ENCODE measurements at places on chromosomes 12 and 14.

DNA sequence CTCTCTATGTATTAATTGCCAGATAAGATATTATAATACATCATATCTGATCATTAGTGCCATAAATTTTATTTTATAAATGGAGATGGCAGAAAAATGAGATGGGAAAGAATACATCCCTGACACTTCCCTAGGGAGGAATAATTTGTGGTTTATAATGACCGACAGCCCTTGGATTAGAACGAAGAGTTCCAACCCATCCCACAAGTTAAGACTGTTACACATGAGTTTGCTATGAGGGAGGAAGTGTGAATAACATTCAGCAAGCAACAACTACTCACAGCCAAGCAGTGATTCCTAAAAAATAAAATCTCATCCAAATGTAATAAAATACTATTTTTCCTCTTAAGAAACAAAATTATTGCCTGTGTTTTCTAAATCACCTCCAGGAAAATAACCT, 299.0 kb downstream of the CCDC91 start:
- no peak for DNase-seq

GRCh38 chr14:77375164-77375950, 1.5 kb downstream of the TMED8 start:
- no peak for DNase-seq

GRCh38 chr14:24114532-24115421, at the start of the genes DCAF11 and NRL:
TSS of gene DCAF11 (plus strand) at chr14:24114777. CDS start at chr14:24115595, 818 bp downstream.
TSS of gene NRL (minus strand) at chr14:24114949. CDS start at chr14:24082848, 32,101 bp downstream.
- DNase-seq, result peak; percentile 99

- DNase-seq, result no peak
Measured at GRCh38 chr12:87112571-87113345, 856.6 kb upstream of the MGAT4C start.

DNA sequence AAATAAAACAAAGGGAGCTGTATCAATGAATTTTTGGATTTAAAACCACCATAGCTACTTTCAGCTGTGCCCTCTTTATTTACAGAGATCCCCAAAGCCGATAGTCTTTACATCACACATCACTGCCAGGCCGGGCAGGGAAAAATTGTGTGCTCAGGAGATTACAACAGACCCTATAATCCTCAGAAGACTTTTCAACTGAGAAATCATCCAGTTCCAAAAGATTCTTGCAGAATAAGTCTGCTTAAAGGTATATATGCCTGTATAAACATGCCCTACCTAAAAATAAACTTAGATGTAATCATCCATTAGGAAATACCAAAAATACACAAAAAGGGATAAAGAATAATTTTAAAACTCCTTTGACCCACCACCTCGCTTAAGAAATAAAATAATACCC, 70.1 kb upstream of the MAP1LC3B2 start:
- no peak for DNase-seq

DNA sequence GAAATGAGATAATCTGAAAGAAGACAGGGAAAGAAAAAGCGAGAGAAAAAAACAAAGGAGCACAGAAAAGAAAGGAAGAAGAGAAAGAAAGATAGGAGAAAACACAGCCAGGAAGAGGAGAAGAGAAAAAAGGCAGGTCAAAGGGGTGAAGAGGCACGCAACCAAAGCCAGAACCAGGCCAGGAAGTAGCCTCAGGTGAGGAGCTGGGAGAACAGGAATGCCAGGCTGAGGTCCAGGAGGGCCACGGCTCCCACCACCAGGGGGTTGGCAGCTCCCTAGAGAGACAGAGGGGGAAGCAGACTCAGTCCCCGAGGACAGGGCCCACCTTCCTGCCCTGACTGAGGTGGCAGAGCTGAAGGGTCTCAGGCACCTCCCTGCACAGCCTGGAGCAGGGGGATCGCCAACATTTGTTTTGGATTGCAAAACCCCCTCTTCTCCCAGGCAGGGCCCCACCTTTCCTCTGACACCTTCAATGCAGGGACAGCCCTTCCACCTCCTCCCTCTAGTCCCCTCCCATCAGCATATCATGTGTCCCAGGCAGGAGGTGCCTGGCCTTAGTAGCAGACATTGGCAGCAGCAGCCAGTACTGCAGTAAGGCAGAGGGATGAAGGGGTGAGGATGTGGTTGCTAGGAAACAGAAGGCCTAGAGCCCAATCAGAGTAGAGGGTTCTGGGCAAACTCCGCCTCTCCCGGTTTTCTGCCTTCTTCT, 2.0 kb upstream of the AP1G2 start:
- DNase-seq, result no peak

DNA sequence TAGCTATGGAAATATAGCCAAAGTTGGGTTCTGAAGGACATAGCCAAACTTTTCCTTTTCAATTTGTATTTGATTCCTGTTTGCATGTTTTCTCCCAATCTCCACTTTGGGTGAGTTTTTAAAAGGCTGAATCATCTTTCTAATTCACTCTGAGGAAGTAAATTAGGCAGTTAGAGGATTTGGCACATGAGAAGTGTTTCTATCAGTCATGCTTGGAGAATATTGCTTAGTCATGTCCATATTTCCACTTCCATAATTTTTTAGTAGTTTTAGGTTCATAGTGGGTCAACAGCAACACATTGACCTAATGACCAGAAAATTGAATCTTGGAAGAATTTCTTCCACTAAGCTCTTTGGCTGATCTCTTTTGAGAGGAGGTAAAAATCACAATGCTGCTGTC, 21.8 kb downstream of the IRAK3 start:
- no peak for DNase-seq

GRCh38 chr12:108729612-108730364, 1.5 kb downstream of the CORO1C start:
- DNase-seq, result no peak

GRCh38 chr12:20314328-20314727, 54.0 kb upstream of the PDE3A start:
- no peak for DNase-seq

DNA sequence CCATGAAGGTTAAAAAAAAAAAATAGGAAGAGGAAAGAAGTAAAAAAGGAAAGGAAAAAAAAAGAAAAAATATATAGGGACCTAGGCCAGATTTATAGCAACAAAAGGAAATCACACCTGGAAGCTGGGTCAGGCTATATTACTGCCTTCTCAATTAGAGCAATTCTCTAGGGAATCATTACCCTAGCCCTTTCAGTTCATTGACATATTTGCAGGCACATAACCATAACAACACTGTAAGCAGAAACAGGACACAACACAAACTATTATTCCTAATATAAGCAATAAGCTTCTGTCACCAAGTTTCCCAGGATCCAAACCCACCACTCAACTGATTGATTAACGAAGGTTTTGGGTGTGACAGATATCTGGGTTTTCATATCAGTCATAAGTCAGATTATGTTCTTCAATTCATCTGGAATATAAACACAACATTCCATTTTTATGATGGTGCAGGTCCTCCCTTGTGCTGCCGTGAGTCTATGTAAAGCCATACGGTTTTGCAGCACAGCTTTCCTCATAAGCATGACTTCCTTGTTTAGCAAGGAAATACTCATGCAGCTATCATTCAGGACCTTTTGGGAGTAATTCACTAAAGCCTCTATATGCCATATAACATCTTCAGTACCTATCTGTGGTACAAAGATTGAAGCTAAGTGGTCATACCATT, 4.2 kb downstream of the PCNX4 start:
- DNase-seq, result no peak

- DNase-seq, result peak; percentile 81
Measured at GRCh38 chr12:104958001-104958804, at the start of gene SLC41A2. TSS of gene SLC41A2 (minus strand) at chr12:104958290. CDS start at chr12:104928527, 29,763 bp downstream.

GRCh38 chr14:23056956-23057756, at the start of gene CDH24:
TSS of gene CDH24 (minus strand) at chr14:23057520. CDS start at chr14:23055733, 1,787 bp downstream.
- DNase-seq, result peak; percentile 64

- DNase-seq, result peak; percentile 9
Measured at GRCh38 chr14:24535737-24536136, 27.7 kb upstream of the CMA1 start.

DNA sequence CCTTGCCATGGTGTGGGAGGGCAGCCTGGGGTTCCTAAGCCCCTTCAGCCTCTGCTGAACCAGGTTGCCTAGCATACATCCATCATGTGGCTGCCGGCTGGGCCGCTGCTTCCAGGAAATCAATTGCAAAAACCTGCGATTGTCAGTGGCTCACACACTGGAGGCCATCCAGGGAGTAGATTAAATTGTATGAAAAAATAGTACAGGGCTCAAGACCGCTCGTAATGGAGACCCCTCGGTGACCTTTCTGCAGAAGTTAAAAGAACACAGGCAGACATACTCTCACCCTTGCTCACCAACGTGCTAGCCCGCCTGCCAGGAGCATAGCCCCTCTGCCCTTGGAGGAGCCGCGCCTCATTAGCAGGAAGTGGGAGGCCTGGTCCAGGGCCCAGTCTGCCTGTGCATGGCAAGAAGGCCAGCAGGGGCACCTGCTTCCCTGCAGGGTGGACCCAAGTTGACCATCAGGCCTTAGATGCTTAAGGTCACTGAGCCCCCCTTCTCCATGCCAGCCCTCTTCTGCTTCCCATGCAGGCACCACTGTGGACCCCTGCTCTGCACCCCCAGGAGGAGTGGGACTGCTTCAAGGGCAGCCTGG, 31.4 kb upstream of the CIPC start:
- DNase-seq, result no peak

DNA sequence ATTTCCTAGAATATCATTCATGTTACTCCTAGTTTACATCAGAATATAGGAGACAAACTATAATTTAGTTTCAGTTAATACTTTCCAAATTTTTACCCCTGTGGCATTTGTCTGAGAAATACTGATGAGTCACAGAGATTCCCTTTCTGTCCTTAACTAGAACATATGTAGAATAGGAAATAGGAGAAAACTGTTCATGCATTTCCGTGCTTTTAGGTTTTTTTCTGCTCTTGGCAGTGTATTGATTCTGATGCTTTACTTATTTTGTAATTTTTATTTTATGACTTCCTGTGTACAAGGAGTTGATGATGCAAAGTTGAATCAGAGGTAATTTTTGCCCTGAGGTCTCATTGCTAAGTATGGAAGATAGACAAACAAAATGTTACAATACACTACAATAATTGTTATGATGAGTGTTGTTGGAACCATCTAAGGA, 23.0 kb downstream of the MNAT1 start:
- no peak for DNase-seq

GRCh38 chr12:44465139-44465538, 411.0 kb downstream of the NELL2 start:
- DNase-seq, result no peak

DNA sequence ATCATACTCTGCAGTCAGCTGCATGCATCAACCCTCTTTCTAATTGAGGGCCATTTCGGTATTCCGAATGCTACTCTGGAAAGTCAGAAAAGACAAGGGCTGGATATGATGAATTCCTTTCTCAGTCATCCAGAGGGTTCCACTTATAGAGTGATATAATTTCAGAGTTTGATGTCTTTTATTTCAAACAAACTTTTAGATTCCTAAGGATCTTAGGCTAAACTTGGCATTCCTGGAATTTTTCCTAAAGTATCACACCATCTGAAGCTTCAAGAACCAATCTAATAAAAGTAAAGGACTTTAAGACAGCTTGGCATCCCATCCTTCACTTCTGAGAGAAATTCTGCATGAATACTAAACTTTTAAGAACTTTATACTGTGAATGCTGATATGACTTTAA, 69.3 kb upstream of the KCNJ8 start:
- no peak for DNase-seq

DNA sequence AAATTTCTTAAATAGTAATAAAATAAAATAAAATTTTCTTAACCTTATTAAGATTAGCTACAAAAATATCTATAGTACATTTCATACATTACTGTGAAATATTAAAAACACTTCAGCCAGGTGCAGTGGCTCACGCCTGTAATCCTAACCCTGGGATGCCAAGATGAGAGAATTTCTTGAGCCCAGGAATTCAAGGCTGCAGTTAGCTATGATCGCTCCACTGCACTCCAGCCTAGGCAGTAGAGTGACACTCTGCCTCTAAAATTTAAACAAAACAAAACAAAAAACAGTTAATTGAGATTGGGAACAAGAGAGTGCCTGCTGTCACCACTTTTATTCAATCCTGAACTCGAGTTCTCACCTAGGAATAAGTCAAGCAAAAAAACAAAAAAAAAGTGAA, 95.0 kb upstream of the CPNE8 start:
- DNase-seq, result no peak

DNA sequence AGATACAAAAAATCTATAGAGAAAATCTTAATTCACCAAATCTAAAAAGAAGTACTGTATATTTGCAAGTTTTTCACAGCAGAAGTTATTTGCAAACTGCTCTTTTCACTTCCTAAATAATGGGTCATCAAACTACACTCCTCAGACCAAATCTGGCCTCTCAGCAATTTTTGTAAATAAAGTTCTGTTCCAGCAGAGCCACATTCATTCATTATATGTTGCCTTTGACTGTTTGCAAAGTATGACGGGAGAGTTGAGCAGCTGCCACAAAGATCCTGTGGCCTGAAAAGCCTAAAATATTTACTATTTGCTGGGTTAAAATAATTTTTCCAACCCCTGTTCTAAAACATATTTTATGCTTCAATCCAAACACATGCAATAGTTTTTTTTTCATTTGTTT, 1222.3 kb upstream of the SEL1L start:
- DNase-seq, result no peak

- DNase-seq, result no peak
Measured at GRCh38 chr12:885701-886100, 63.8 kb downstream of the RAD52 start.

GRCh38 chr14:21991130-21991529, 317.5 kb upstream of the OR4E1 start:
- DNase-seq, result no peak

- no peak for DNase-seq
Measured at GRCh38 chr12:40262657-40263056, 37.9 kb downstream of the LRRK2 start.

DNA sequence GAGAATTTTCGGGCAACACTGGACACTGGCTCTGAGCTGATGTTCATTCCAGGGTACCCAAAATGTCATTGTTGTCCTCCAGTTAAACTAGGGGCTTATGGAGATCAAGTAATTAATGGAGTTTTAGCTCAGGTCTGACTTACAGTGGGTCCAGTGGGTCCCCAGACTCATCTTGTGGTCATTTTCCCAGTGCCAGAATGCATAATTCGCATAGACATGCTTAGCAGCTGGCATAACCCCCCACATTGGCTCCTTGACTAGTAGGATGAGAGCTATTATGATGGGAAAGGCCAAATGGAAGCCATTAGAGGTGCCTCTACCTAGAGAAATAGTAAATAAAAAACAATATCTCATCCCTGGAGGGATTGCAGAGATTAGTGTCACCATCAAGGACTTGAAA, 818.9 kb downstream of the TMTC2 start:
- DNase-seq, result no peak

DNA sequence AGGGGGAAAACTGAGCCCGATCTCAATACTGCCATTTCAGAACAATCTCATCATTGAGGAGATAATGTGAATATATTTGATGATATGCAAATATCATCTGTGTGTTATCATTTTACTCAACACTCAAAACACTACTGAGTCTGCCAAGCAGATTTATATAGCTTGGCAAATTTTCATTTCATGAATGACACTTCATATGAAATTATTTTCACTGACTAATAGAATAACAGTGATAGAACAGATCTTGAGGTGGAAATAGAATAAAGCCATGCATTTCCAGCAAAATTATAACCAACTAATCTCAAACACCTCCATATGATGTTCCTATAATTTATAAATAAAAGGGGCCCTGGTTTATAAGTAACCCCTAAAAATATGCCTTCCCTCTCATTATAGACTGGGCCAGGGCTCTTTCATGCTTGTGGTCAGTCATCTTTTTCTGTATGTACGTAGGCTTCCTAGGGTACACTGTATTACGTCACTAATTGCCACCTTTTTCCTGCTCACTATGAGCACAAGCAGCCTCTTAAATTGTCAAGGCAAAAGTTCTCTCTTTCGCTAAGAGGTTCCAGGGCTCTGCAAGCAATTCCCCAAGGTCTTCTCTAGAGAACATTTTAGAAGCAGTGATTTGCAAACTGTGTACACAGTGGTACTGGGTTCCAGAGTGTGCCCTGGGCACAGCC, 197.1 kb upstream of the FOXN3 start:
- DNase-seq, result no peak
